ENCODE measurements at places on chromosomes 5 and 9. TPM values are rescaled to one million over a fixed set of nuclear protein-coding genes. Genes with fewer than 3 reads are reported as not detected.
A peak's percentile ranks its signal among the peaks of the same experiment; 100 is the strongest.

- peak overlapping the region; percentile 83 for H3K27ac ChIP-seq
- peaks cover 62% of the 10 kb centered on the region for H3K27me3 ChIP-seq
- peak; percentile 57 for DNase-seq
Observed at GRCh38 chr5:32709750-32710549, 1.2 kb upstream of the NPR3 start.

GRCh38 chr5:4541334-4541733 is 598.8 kb upstream of the ADAMTS16 start:
- H3K4me1 ChIP-seq, result no peaks in the 10 kb centered on the region
- no peak overlapping the region for H3K27ac ChIP-seq
- no peaks in the 10 kb centered on the region for H3K27me3 ChIP-seq

MUSK gene
- polyA plus RNA-seq, result 1.1 TPM

PCAT7 gene
- 0.84 TPM for polyA plus RNA-seq

GRCh38 chr5:113663879-113664541 is 150.5 kb downstream of the YTHDC2 start:
- no peaks in the 10 kb centered on the region for H3K4me1 ChIP-seq
- H3K4me3 ChIP-seq, result no peak overlapping the region
- no peaks in the 10 kb centered on the region for H3K36me3 ChIP-seq
- DNase-seq, result peak; percentile 4
- no peaks in the 10 kb centered on the region for H3K27me3 ChIP-seq
- H3K27ac ChIP-seq, result no peak overlapping the region

DNA sequence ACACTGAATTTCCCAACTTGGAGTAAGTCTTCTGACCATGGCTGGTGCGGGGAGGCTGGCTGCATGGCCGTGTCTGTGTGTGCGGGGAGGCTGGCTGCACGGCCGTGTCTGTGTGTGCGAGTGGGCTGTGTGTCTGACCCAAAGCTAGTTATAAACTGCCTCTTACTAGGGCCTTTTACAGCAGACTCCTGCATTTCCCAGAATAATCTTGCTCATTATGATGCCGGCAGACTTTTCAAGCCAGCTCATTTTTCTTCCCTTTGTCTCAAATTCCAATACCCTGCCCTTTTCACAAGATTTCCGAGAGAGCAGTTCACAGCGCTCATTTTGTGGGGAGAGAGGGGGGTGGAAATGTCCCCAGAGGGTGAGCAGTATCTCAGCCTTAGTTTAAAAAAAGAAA is 470.7 kb upstream of the BRINP1 start:
- H3K27me3 ChIP-seq, result no peaks in the 10 kb centered on the region
- H3K4me1 ChIP-seq, result no peaks in the 10 kb centered on the region
- H3K4me3 ChIP-seq, result no peak overlapping the region
- no peaks in the 10 kb centered on the region for H3K36me3 ChIP-seq
- no peak for DNase-seq

C5orf34 gene
- polyA plus RNA-seq, result 3.0 TPM

DNA sequence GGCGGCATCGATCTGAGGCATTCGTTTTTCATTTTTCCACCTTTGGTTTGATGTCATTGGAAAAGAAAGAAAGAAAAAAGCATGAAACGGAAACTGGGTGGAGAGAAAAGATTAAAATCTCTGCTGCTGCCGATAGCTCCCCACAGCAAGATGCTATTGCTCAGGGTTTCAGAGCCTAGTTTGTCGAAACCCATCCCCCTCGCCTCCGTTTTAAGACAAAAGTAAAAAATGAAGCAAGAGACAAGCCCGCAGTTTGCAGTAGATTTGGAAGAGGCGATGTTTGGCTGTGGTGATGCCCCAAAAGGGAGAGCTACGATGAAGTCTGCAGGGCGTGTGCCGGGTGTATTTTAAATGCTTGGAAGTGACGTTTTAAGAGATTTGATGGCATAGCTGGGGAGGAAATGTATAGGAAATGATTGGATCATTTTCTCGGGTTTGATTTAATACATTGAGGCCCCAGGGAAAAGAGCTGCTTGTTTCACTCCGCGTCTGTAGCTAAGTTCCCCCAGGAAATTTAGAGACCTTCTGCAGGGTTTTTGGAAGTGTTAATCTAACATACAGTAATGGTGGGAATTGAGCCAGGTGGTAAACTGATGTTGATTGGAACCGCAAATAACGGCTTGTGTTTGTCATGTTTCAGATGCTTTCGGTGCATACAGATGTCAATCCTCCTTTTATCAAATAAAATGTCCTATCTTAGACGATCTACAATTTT is 909 bp downstream of the NDFIP1 start:
- H3K4me3 ChIP-seq, result peak overlapping the region; percentile 61
- H3K27ac ChIP-seq, result peak overlapping the region; percentile 92
- DNase-seq, result no peak
- peaks cover 14% of the 10 kb centered on the region for H3K4me1 ChIP-seq

MSANTD3 gene
- polyA plus RNA-seq, result 15.1 TPM

DNA sequence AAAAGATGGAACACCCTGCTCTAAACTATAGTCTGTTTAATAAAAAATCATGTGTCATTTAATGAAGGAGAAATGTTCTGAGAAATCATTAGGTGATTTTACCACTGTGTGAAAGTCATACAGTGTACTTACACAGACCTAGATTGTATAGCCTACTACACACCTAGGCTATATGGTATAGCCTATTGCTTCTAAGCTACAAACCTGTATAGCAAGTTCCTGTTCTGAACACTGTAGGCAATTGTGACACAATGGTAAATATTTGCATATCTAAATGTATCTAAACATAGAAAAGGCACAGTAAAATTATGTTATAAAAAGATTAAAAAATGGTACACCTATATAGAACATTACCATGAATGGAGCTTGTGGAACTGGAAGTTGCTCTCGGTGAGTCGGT is 40.6 kb downstream of the EFNA5 start:
- no peaks in the 10 kb centered on the region for H3K36me3 ChIP-seq
- H3K4me1 ChIP-seq, result no peaks in the 10 kb centered on the region
- H3K27me3 ChIP-seq, result no peaks in the 10 kb centered on the region
- peak; percentile 4 for DNase-seq
- no peak overlapping the region for H3K4me3 ChIP-seq
- H3K27ac ChIP-seq, result no peak overlapping the region

DNA sequence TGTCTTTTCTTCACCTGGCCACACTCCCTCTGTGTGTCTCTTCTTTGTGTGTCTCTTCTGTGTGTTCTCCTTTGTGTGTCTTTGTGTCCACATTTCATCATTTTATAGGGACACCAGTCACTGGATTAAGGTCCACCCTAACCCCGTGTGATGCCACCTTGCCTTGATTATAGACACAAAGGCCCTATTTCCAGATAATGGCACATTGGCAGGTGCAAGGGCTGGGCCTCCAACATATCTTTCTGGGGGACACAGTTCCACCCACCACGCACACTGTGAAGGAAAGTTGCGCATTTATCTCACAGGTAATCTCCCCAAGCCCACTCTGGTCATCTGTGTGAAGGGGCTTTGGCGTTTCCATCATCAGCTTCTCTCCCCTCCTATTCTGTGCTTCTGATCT is 334.6 kb upstream of the IRX1 start:
- H3K36me3 ChIP-seq, result no peaks in the 10 kb centered on the region
- no peaks in the 10 kb centered on the region for H3K27me3 ChIP-seq
- H3K4me1 ChIP-seq, result no peaks in the 10 kb centered on the region
- no peak overlapping the region for H3K4me3 ChIP-seq
- no peak for DNase-seq
- H3K27ac ChIP-seq, result no peak overlapping the region

GRCh38 chr9:129568560-129569501 is 52.1 kb downstream of the C9orf50 start:
- H3K27ac ChIP-seq, result peak overlapping the region; percentile 13
- peaks cover 21% of the 10 kb centered on the region for H3K4me1 ChIP-seq
- no peaks in the 10 kb centered on the region for H3K36me3 ChIP-seq
- DNase-seq, result no peak

GRCh38 chr5:147674411-147674810 is 108.1 kb downstream of the JAKMIP2 start:
- no peaks in the 10 kb centered on the region for H3K36me3 ChIP-seq
- peaks cover under 1% of the 10 kb centered on the region for H3K4me1 ChIP-seq
- H3K4me3 ChIP-seq, result no peak overlapping the region
- H3K27me3 ChIP-seq, result no peaks in the 10 kb centered on the region
- no peak for DNase-seq

DOCK2 gene
- 6.2 TPM for polyA plus RNA-seq

MRPS30 gene
- 46.2 TPM for polyA plus RNA-seq

TLX3 gene
- not detected for polyA plus RNA-seq

DNA sequence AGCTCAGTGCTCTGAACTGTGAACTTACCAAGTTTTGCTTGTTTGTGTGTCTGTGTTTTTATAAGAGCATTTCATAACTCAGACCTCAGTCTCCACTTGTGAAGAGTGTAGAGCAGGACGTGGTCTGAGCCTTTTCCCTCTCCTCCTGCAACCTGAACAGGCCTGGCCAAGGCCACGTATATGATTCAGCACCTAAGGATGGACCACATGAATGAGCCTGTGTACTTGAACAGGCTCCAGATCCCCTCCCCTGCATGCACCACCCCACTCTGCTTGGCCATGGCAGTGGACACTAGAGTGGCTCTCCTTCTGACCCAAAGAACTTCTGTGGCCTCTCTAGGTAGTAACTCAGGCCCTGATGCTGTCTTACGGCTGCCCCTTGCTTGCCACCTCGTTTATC is 125.9 kb upstream of the FSTL4 start:
- H3K4me3 ChIP-seq, result no peak overlapping the region
- no peaks in the 10 kb centered on the region for H3K4me1 ChIP-seq
- peaks cover 3% of the 10 kb centered on the region for H3K27me3 ChIP-seq
- DNase-seq, result no peak
- no peak overlapping the region for H3K27ac ChIP-seq

- H3K27me3 ChIP-seq, result peaks cover 2% of the 10 kb centered on the region
- no peaks in the 10 kb centered on the region for H3K36me3 ChIP-seq
- H3K4me1 ChIP-seq, result no peaks in the 10 kb centered on the region
- DNase-seq, result no peak
Observed at GRCh38 chr9:113695901-113696300, 180.2 kb upstream of the ZNF618 start.

DNA sequence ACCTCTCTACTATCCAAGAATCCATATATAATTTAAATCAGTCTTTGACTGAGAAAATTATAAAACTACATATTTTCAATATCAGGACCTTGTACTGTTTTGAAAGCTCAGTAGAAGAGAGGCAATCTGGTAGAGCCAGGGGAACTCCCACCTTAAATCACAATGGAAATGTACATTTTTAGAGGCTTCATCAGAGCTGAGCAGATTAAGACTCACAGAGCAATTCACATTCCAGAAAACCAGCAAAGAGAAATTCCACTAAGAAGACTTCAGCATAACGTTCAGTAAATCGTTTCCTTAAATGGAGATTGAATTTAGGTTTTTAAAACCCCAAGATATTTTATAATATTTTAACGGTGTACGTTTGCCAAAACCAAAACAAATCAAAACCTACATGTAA is 227.8 kb upstream of the TRPM3 start:
- H3K4me1 ChIP-seq, result no peaks in the 10 kb centered on the region
- no peaks in the 10 kb centered on the region for H3K27me3 ChIP-seq
- no peak overlapping the region for H3K4me3 ChIP-seq
- H3K27ac ChIP-seq, result no peak overlapping the region
- DNase-seq, result no peak

PLK2 gene
- 44.5 TPM for polyA plus RNA-seq

GRCh38 chr9:16624744-16625117 is 245.7 kb downstream of the BNC2 start:
- no peaks in the 10 kb centered on the region for H3K27me3 ChIP-seq
- no peak overlapping the region for H3K27ac ChIP-seq
- no peak for DNase-seq
- H3K4me3 ChIP-seq, result no peak overlapping the region
- no peaks in the 10 kb centered on the region for H3K36me3 ChIP-seq

DNA sequence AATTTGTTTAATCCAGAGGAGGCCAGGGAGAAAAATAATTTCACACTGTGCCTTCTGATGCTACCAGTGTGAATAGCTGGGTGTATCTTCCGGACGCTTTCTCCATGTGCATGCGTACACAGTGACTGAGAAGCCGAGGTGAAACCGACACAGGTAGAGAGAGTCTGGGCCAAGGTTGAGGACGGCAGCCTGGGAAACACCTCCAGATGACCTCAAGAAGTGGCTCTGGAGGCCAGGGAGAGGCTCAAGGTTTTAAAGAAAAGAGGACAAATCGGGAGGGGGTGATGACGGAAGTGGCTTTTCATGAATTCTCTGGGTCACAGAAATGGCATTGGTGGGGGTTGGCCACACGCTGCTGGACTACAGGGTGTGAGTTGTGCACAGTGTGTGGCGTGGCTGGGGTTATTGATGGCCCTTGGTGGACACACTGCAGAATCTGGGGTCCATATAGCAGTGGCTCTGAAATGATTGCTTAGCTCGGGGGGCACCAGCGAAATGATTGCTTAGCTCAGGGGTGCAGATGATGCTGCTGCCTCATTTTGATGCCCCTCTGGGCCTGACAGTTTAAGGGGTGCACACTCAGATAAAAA is 34.1 kb upstream of the LRRC14B start:
- H3K4me3 ChIP-seq, result no peak overlapping the region
- H3K36me3 ChIP-seq, result peaks cover 2% of the 10 kb centered on the region
- no peak for DNase-seq
- H3K4me1 ChIP-seq, result no peaks in the 10 kb centered on the region

DNA sequence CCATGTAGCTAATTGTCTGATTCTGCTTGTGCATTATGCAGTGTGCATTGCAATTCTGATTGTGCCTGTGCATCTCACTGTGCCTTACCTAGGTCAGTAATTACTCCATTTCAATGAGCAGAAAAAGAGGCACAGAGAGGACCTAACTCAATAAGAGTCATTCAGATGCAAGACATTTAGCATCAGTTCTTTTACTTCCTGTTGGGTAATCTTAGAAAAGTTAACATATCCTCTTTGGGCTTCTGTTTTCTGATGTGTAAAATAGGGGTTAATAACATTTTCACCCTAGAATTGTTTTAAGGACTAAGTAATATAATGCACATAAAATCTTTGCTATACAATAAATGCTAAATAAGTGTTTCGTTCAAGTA is 7.0 kb upstream of the DCTN4 start:
- H3K27ac ChIP-seq, result no peak overlapping the region
- H3K27me3 ChIP-seq, result no peaks in the 10 kb centered on the region
- DNase-seq, result no peak
- H3K36me3 ChIP-seq, result no peaks in the 10 kb centered on the region

PCDHB6 gene
- 0.96 TPM for polyA plus RNA-seq

STC2 gene
- polyA plus RNA-seq, result 1.3 TPM

CCDC192 gene
- polyA plus RNA-seq, result 0.39 TPM

DNA sequence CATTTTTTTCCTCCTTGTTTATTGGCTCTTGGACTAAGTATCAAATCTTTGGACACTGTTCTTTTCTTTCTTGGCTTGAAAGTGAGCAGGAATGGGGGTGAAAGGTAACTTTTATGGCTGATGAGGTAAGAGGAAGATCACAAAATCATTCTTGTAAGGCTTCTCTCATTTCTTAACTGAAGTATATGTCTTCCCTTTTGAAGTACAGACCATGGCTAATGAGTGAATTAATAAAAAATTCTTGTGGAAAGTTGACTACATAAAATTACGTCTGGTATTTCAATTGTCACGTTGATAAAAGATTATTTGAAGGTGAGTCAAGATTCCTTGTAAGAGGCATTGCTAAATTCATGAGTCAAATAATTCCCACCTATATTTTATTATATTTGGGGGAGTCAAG is 25.1 kb downstream of the VCAN start:
- DNase-seq, result peak; percentile 16
- H3K27me3 ChIP-seq, result no peaks in the 10 kb centered on the region
- peaks cover 6% of the 10 kb centered on the region for H3K36me3 ChIP-seq
- H3K4me1 ChIP-seq, result peaks cover 8% of the 10 kb centered on the region

All from large intestine (tissue), 12 donors.